ENCODE measurements at places on chromosomes 7 and 10.
A peak's percentile ranks its signal among the peaks of the same experiment; 100 is the strongest.

DNA sequence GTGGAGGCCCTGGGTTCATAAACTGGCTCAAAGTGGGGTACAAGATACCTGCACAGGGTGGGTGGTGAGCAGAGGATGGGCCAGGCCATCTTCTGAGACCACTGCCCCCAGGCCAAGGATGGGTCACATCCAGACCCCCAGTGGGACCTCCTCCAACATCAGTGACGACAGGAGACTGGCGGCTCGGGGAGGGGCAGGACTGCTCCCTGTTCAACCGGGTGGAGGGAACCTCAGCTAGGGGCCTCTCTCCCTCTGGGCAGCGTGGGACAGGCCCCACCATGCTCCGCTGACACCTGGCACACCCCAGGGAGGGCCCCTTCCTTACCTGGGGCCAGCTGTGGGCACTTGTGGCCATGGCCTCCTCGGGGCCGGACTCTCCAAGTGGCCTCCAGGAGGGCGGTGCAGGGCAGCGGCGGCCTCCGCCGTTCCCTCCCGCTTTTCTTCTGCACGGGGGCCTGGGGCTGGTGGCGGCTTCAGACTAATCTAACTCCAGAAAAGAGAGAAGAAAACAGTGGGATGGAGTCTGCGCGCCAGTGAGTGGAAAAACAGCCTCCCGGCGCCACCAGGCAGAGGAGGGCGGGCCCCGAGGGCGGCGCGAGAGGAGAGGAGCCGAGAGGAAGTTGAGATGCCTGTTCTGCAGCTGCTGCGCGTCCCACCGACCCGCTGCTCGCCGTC is at the start of gene CALHM2:
CALHM2 (minus strand) TSS at position 540 of the 675 bp plus-strand sequence. CDS start 2,429 bp downstream, outside the sequence.
- peak; percentile 42 for DNase-seq

DNA sequence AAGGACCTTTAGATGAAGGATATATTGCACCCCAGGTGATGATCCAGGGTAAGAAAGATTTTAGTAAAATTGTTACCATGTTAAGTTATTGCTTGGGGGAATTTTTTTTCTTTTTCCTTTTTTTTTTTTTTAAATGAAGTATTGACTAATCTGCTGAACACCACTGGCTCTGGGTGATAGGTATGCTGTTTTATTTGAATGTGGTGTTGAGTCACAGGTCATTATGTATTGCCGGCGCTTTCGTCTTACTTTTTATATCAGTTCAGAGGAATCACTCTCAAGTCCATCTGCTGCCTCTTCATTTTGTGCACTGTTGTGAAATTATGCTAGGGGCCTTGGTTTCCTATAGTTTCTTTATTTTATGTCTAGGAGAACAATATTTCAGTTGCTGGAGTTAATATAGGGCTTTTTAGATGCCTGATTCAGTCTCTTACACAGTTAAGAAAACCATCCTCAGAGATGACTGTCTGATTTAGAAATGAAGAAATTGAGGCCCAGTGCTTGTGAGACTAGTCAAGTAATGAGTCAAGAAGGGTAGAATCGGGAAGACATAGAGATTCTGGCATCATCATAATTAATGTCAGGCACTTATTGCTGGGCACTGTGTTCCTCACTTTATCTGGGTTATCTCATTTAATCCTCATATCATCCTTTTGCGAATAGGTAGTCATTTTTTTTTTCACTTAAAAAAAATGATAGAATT is 38.7 kb downstream of the NRF1 start:
- no peak for DNase-seq

DNA sequence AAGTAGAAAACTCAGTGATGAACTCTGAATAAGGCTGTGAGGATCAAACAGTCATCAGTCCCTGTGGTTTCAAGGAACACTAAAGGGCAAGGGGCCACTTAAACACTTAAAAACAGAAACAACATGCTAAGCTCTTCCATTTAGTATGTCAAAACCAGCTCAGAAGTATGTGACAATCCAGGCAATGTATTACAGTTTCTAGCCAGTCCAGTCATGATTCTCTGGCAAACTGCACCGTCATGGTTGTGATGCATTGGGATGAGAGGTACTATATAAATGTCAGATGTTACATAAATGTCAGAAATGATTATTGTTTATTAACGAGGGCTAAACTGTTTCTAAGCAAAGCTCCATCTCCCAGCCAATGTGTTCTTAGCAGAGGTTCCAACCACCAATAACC is 4.7 kb upstream of the CREB5 start:
- DNase-seq = no peak

DNA sequence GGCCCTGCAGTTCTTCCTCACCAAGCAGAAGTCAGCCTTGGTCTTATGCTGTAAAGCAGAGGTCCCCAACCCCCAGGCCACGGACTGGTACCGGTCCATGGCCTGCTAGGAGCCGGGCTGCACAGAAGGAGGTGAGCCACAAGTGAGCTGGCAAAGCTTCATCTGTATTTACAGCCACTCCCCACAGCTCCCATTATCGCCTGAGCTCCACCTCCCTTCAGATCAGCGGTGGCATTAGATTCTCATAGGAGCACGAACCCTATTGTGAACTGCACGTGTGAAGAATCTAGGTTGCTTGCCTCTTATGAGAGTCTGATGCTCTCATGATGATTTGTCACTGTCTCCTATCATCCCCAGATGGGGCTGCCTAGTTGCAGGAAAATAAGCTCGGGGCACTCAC is 87.6 kb upstream of the NEBL start:
- no peak for DNase-seq

- no peak for DNase-seq
Measured at GRCh38 chr7:118476036-118476435, 251.5 kb downstream of the ANKRD7 start.

GRCh38 chr7:69775231-69775771 is 177.0 kb downstream of the AUTS2 start:
- DNase-seq = no peak

DNA sequence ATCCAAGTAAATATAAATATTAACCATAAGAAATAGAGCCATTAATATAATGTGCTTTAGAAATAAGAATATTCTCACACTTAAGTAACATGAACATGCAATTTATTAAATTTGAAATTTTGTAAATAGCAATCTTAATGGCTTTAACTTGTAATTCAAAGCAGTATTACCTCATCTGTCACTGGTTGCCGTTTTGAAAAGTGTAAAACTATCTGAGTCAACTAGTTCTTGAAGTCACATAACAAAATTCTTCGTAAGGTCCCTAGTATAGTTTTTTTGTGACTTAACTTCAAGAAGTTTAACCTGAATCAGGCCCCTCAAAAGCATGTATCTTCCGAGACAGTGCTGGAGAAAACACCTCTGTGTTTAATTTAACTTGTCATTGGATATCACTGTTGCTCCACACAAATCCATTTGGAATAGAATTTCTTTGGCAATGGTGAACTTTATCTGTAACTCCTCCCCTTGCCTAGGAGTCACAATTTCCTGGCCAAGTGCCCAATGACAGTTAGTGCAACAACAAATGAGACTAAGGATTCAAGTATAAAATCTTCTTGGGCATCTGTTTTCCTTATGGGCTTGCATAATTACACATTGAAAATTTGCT is 47.1 kb downstream of the NT5C2 start:
- no peak for DNase-seq

- DNase-seq = no peak
Measured at GRCh38 chr10:102599565-102600327, 44.5 kb upstream of the TRIM8 start.

- DNase-seq = no peak
Measured at GRCh38 chr7:24216576-24217125, 67.3 kb upstream of the NPY start.

- no peak for DNase-seq
Measured at GRCh38 chr7:29005829-29006228, 47.7 kb upstream of the TRIL start.

DNA sequence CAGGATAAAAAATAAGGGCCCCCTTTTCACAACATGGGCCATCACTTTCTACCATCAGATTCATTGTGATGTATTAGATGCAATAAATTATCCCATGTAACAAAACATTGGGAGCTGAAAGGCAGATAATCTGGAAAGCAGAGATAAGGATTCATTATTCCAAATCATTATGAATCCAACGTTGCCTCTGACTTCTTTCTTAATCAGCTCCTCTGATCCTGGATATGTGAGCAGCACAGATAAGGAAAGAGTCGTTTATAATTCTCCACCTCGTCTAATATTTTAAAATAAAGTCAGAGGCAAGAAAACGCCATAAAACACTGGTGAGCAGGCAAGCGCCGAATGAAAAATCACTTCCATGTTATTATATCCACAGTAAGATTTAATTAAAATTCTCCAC is 13.8 kb upstream of the GATA3 start:
- no peak for DNase-seq

- no peak for DNase-seq
Measured at GRCh38 chr7:539731-540411, 20.2 kb upstream of the PDGFA start.

GRCh38 chr10:108789336-108789735 is 1134.0 kb downstream of the XPNPEP1 start:
- no peak for DNase-seq

DNA sequence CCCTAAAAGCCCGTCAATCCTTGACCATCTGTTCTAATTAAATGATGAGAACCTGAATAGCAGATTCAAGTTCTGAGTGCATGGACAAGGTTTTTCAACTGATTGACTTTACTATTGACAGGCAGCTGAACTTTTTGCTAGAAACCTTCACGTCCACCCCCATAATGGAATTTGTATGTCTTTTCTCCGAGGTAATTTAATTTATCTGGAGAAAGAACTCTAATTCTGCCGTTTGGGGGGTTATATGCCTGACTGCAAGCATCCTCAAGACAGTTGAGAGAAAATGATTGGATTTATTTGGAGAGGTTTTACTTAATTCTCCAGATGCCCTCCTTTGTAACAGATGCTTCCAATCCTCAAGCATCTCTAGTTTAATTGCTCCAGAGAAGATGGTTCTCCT is 1053.4 kb upstream of the AUTS2 start:
- no peak for DNase-seq

DNA sequence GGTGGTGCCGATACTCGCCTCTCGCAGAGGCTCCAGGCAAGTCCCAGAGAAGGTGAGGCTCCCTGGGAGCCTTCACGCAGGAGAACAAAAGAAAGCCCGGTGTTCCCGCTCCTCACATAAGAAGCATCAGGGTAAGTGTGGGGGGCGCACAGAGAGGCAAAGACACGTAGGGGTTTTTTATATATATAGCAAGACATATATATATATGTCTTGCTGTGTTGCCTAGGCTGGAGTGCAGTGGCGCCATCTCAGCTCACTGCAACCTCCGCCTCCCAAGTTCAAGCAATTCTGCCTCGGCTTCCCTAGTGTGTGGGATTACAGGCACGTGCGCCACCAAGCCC is 61.3 kb downstream of the PDIA4 start:
- DNase-seq = no peak

GRCh38 chr10:61750943-61751471 is 88.3 kb downstream of the CABCOCO1 start:
- DNase-seq = peak; percentile 34

DNA sequence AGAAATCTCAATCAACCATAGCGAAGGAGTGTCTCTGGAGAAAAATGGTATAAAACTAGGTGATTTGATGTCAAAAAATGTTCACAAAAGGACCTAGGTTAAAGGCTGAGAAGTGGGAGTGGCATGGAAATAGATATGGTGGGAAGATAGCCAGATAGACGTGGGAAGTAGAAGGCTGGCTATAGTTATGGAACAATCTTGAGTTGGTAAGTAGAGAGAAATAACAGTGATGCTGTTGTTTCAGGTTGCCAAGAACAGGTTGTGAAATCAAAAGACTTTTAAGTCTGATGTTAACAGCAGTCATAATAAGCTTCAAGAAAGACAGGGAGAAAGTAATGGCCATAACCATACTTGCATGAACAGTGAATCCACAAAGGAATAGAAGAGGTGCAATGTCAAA is 106.1 kb upstream of the RSU1 start:
- DNase-seq = no peak

GRCh38 chr10:127925471-127926207 is 18.7 kb downstream of the PTPRE start:
- DNase-seq = no peak

- DNase-seq = no peak
Measured at GRCh38 chr10:1630304-1630703, 107.0 kb downstream of the ADARB2 start.

- DNase-seq = no peak
Measured at GRCh38 chr7:155032978-155033377, 30.1 kb upstream of the PAXIP1 start.

DNA sequence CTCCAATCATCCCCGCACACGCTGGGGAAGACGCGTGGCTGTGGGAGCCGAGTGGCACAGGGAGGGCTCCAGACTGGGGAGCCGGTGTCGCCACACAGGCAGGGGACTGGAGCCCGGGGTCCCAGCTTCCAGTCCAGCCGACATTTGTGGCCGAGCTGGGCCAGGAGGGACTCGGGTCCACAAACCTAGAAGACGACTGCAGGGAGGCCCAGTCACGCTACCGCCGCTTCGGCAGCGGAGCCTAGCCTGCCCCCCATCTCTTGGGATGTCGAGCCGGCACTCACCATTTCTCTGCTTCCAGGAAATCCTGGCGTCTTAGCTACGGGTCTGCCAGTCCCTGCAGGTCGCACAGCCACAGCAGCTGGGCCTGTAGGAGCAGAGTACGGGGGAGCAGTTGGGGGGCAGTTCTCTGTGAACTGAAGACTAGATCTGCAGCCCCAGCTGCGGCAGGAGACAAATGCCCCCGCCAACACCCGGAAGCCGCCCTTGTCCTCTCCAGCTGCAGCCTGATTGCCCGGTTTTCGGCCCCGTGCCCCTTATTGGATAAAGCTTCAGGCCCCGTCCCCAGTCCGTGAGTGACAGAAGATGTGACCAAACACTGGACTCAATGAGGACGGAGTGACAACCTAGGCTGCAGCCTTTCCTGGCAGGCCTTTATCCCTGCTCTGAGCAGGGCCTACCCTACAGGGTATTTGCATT is 270.7 kb downstream of the ZNF33B start:
- DNase-seq = peak; percentile 21

GRCh38 chr10:9096288-9096687 is 1041.8 kb downstream of the GATA3 start:
- DNase-seq = no peak

- DNase-seq = no peak
Measured at GRCh38 chr10:48193556-48193955, 80.9 kb downstream of the FRMPD2 start.

DNA sequence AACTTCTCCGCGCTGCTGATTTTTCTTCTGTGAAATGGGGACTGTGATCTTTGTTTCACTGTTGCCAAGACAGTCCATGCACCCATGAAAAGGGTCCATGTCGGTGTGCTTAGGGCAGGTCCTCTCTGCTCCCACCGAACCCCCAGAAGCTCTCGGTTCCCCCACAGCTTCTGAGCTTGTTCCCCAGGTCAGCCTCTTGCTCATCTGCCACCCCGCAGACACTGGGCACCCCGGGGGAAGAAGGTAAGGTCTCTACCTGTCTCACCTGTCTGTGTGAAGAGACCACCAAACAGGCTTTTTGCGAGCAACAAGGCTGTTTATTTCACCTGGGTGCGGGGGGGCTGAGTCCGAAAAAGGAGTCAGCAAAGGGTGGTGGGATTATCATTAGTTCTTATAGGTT is 66.2 kb upstream of the NANOS1 start:
- DNase-seq = no peak
